Hindlimb muscle (tissue), 1 donor: ENCODE measurements at places on chromosomes 16 and 17. TPM values are rescaled to one million over a fixed set of nuclear protein-coding genes. Genes with fewer than 3 reads are reported as not detected.

Gene KRT9
- polyA plus RNA-seq = not detected

DNA sequence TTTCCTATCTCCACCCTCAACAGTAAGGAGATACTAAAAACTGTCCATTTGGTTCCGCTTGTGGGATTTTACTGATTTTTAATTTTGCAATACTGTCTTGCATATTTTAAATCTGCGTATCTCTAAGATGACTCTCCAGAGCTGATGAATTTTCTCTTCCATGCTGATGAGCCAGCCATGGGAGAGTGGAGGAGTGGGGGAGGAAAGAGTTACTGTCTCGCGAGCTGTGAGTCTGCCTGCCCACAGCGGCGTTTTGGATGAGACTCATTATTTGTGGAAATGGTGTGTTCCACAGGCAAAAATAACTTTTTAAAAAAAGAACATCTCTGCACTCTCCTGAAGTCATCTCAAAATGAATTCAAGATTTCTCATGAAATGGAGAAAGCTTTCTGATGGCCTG is 34.6 kb upstream of the MYOCD start:
- DNase-seq = no peak

DNA sequence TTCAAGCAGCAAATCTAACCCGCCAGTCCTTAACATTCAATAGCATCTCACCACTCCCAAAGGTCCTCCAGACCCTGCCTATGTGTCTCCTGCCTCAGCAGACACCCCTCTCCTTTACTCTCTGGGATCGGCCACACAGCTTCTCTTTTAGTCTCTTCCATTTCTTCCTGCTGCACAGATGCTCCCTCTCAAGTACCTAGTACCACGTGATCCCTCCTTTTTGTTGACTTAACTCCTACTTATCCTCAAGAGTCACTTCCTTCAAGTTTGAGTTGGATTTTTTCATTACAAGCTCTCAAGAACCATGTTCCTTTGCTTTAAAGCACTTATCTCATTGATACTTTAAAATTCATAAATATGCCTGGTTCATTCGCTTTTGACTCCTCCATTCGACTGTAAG is 24.9 kb downstream of the AMFR start:
- DNase-seq = no peak

GRCh38 chr16:49709057-49709456 is 146.9 kb downstream of the ZNF423 start:
- DNase-seq = no peak

GRCh38 chr17:40309031-40309948 is at the start of gene RARA:
RARA (plus strand) TSS chr17:40309180; CDS start chr17:40331219, 22,039 bp downstream.
- DNase-seq = peak; percentile 78

DNA sequence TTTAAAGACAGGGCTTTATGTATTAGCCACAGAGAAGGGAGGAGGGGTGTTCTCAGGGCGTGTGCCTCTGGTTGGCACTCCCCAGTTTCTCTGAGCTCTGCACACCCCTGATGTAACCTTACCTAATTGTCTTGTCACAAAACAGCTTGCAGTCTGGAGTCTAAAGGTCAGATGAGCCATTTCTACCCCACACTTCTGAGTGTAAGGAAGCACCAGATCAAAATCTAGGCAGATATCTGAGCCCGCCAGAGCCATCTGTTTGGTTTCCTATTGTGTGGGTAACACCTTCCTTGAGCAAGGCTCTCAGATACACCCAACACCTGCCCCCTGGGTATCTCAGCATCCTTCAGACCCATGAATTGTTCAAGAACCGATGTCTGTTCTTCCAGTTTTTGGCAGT is 15.5 kb downstream of the CDH1 start:
- no peak for DNase-seq

- no peak for DNase-seq
Observed at GRCh38 chr16:68732741-68733399, 4.2 kb upstream of the CDH1 start.

DNA sequence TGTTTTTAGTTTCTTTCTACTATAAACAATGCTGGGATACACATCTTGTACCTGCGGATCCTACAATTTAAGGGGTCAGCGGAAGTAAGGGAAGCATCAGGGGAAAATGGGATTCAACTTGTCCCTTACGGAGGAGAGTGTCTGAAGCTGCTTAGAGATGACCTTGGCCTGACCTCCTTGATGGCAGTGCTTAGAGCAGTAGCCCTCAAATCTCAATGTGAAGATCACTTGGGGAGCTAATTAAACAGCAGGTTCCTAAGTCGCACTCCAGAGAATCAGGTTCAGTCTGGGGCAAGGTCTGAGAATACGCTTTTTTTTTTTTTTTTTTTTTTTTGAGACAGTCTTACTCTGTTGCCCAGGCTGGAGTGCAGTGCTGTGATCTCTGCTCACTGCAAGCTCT is 9.6 kb upstream of the METTL16 start:
- no peak for DNase-seq

DNA sequence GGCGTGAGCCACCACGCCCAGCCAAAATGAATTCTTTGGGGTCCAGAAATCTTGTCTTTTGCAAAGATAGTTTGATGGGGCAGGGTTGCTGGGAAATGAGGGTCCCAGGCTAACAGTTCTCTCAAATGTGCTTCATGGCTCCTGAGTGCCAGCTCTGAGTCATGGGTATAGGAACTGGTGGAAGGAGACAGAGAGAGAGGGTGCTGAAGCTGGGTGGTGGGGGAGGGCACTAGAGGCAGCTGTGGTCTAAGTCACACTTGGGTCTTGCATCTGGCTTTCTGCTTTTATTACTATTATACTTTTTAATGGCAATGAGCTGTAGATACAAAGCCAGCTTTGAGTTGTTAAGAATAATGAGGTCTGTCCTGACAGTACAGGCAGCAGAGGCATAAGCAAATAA is 54.6 kb downstream of the PRKCA start:
- no peak for DNase-seq
